ENCODE measurements at places on chromosomes 7 and 10.

- no peak for DNase-seq
- H3K27ac ChIP-seq = no peak overlapping the region
- H3K4me1 ChIP-seq = peaks cover 41% of the 10 kb centered on the region
- H3K4me3 ChIP-seq = no peak overlapping the region
- H3K36me3 ChIP-seq = peaks cover 2% of the 10 kb centered on the region
Measured at GRCh38 chr10:32376097-32376496, 29.1 kb upstream of the EPC1 start.

- H3K27ac ChIP-seq = no peak overlapping the region
- DNase-seq = no peak
- no peaks in the 10 kb centered on the region for H3K4me1 ChIP-seq
- H3K27me3 ChIP-seq = no peaks in the 10 kb centered on the region
Measured at GRCh38 chr7:49583440-49583839, 190.0 kb upstream of the VWC2 start.

DNA sequence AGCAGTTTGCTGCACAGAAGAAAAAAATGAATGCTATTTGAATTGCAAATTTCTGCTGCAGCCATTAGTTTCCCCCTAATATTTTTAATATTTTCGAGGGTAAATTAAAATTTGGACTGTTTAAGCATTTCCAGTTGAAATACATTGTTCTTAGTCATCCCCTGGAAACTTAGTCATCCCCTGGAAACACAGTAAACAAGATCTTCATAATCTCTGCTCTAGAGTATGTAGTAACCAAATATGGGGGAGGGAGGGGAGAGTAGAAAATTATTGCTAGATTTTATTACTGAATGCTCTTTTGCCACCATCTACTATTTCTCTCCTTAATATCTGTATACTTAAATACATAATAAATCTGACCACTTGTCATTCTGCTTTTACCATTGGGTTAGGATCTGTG, 1053.3 kb downstream of the SORCS1 start:
- no peak overlapping the region for H3K4me3 ChIP-seq
- DNase-seq = no peak
- no peaks in the 10 kb centered on the region for H3K27me3 ChIP-seq
- H3K36me3 ChIP-seq = no peaks in the 10 kb centered on the region

GRCh38 chr10:60335708-60336107, 54.0 kb downstream of the ANK3 start:
- no peaks in the 10 kb centered on the region for H3K27me3 ChIP-seq
- no peak overlapping the region for H3K27ac ChIP-seq
- DNase-seq = no peak
- no peaks in the 10 kb centered on the region for H3K4me1 ChIP-seq
- H3K36me3 ChIP-seq = no peaks in the 10 kb centered on the region

- DNase-seq = no peak
- H3K27me3 ChIP-seq = no peaks in the 10 kb centered on the region
- H3K36me3 ChIP-seq = peaks cover 11% of the 10 kb centered on the region
Measured at GRCh38 chr10:73205081-73205480, 37.2 kb downstream of the FAM149B1 start.

DNA sequence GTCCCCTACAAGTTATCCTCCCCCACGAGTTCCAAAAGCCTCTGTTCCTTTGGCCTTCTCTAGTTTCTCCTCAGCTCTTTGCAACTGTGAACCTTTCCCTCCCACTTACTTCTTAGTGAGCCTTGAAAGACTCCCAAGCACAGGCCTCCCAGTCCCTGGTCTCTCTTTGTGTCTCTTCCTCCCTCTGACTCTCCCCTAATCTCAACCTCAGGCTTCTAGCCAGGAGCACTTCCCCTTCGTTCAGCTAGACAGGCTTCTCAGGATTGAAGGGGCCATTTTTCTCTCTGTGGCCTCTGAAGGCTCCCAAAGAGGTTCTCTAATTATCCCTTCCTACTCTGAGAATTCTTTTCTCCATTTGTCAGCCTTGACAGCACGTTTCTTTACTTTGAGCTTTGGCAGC, 50.2 kb upstream of the PHYHIPL start:
- no peaks in the 10 kb centered on the region for H3K36me3 ChIP-seq
- H3K4me3 ChIP-seq = no peak overlapping the region
- no peaks in the 10 kb centered on the region for H3K4me1 ChIP-seq
- H3K27me3 ChIP-seq = no peaks in the 10 kb centered on the region
- no peak overlapping the region for H3K27ac ChIP-seq

DNA sequence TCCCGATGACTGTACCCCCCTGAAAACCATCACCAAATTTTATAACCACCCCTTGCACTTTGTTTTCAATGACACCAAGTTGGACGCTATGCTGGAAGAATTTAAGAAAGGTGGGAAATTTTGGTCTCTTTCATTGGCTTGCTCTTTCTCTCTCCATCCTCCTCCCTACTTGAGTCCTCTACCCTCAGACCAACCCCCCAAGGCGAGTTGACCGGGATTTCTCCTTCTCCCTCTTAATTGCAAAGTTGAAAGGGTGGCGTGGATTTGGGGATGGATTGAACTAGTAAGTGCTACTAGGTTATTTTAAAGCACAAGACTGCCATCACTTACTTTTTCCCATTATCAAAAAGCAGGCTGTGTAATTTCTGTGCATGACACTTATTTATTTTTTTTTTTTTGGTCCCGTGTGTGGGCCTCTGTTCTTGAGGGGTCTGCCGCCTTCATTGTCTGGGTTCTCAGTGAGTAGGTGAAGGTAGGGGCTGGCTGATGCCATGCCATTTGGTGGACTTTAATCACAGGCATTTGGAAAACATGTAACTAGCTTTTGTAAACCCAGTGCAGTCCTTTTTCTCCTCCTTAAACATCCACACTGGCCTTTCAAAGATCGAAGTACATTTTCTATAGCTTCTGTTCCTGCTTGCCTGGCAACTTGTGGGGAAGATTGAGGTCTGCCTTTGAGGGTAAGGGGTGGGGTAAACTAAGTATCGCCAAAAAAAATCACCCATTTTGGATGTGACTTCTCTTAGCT, 2.1 kb downstream of the CNNM2 start:
- H3K4me1 ChIP-seq = peaks cover 57% of the 10 kb centered on the region
- peak overlapping the region; percentile 87 for H3K4me3 ChIP-seq
- H3K27me3 ChIP-seq = peaks cover 6% of the 10 kb centered on the region
- peak overlapping the region; percentile 66 for H3K27ac ChIP-seq
- peaks cover 2% of the 10 kb centered on the region for H3K36me3 ChIP-seq

DNA sequence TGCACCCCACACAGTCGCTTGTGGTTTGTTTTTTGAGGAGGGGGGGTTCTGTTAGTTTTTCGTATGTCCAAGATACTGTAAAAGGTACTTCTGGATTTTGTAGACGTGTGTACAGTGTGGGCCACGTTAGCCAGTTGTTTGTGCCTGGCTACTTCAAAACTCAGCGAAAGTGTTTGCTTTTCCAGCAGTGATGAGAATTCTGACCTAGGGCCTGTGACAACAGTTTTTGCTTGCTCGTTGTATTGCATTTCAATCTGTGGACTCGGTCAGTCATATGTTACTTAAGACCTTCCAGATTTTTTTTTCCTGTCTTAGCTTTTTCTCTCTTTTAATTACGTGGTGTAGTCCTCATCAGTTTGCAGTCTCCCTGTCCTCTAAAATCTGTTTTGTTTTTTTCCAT, 338.9 kb upstream of the GALNT17 start:
- DNase-seq = no peak
- no peak overlapping the region for H3K4me3 ChIP-seq
- H3K27me3 ChIP-seq = no peaks in the 10 kb centered on the region
- no peaks in the 10 kb centered on the region for H3K4me1 ChIP-seq

DNA sequence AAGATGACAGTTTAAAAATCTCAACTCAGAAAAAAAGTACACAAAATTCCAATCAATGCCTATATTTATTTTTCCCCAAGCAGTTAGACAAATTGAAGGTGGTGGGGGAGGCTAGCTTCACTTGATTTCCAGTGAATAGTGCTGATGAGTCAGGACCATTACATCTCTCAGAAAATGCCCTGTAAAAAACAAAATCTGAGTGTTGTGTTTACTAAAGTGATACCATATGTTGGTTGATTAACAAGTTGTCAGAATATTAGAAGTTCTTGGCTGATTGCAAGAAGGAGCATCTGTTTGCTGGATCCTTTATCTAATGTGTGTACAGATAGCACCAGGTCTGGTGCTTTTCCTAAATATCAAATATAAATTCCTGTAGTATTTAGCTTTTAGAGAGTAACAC, 31.3 kb upstream of the KIAA1217 start:
- no peak for DNase-seq
- no peak overlapping the region for H3K4me3 ChIP-seq
- H3K4me1 ChIP-seq = no peaks in the 10 kb centered on the region
- H3K36me3 ChIP-seq = no peaks in the 10 kb centered on the region

GRCh38 chr7:23024454-23024853, 10.5 kb upstream of the HYCC1 start:
- peaks cover 23% of the 10 kb centered on the region for H3K27me3 ChIP-seq
- no peak overlapping the region for H3K4me3 ChIP-seq
- H3K36me3 ChIP-seq = no peaks in the 10 kb centered on the region
- no peak overlapping the region for H3K27ac ChIP-seq
- no peak for DNase-seq

GRCh38 chr10:33509231-33509831, 174.9 kb upstream of the NRP1 start:
- peaks cover 6% of the 10 kb centered on the region for H3K27me3 ChIP-seq
- H3K4me1 ChIP-seq = peaks cover 18% of the 10 kb centered on the region
- H3K36me3 ChIP-seq = no peaks in the 10 kb centered on the region
- H3K27ac ChIP-seq = peak overlapping the region; percentile 39

DNA sequence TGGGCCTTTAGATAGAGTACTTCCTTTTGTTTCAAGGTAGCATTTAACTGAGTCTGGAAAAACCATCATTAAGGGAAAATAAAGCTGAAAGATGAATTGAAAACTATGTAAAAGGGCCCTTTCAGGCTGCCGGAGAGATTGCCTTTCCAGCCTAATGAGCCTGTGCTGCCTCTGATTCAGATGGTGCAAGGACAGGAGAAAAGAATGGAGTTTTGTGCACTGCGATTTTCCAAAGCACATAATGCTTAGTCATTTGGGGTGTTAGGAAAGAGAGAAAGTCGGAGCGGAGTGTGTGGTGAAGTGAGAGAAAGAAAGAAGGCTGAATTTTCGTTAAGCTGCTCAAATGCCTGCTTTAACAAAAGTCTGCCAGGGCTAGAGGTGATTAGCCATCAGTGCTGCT, 259.7 kb downstream of the PAXIP1 start:
- no peaks in the 10 kb centered on the region for H3K27me3 ChIP-seq
- no peak overlapping the region for H3K4me3 ChIP-seq
- DNase-seq = no peak
- H3K27ac ChIP-seq = no peak overlapping the region
- H3K4me1 ChIP-seq = no peaks in the 10 kb centered on the region

DNA sequence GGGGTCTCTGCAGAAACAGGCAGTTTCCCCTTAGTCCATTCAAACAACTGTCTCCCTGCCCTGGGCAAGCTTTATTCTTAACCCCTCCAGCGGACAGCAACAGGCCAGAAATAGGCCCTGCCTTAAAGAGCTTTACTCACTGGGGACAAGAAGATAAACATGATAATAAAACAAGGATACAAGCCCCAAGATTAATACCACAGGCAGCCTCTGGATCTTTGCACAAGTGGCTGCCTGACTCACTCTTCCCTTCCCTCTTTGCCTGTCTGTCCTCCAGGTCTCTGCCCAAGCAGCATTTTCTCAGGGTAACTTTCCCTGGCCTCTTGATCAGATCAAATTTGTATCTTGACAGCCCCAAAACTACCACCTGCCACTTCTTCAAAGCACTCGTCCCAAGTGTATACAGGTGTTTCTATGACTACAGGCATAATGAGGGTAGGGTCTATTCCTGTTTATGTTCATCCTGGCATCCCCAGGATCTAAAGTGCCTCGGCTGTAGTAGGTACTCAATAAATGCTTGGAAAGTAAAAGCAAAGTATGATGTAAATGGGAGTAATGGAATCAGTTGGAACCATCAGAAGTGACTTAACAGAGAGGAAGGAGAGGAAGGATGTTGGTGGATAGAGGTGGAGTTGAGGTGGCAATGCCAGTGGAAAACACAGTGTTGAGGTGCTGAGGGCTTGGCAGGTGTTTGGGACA, 7.0 kb upstream of the CAMK2G start:
- no peak overlapping the region for H3K4me3 ChIP-seq
- DNase-seq = no peak
- no peaks in the 10 kb centered on the region for H3K27me3 ChIP-seq
- no peak overlapping the region for H3K27ac ChIP-seq
- peaks cover 28% of the 10 kb centered on the region for H3K4me1 ChIP-seq

GRCh38 chr10:102776779-102777456, 33.2 kb downstream of the WBP1L start:
- peaks cover 2% of the 10 kb centered on the region for H3K36me3 ChIP-seq
- peaks cover 70% of the 10 kb centered on the region for H3K4me1 ChIP-seq
- peak overlapping the region; percentile 57 for H3K4me3 ChIP-seq

- DNase-seq = no peak
- H3K36me3 ChIP-seq = peaks cover 29% of the 10 kb centered on the region
- H3K27ac ChIP-seq = no peak overlapping the region
Measured at GRCh38 chr7:151490456-151491105, 29.1 kb downstream of the RHEB start.

DNA sequence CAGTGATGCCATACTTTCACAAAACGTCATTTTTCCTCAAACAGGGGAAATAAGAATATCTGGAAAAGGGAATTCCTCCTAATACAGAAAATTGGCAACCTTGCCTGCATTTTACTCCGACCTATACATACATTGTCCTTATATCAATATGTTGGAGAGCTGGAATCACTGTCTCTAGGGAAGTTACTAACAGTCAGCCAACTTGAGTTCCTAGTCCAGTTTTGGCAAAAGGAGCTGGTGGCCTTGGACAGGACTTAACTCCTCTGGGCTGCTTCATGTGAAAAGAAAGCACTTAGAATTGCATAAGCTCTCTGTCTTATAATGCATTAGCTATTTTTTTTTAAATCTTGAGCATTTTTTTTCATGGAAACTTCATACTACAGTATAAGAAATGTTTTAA, 174.2 kb upstream of the HGF start:
- no peaks in the 10 kb centered on the region for H3K36me3 ChIP-seq
- no peaks in the 10 kb centered on the region for H3K4me1 ChIP-seq
- no peaks in the 10 kb centered on the region for H3K27me3 ChIP-seq
- H3K4me3 ChIP-seq = no peak overlapping the region

- peak overlapping the region; percentile 70 for H3K27ac ChIP-seq
- peaks cover 29% of the 10 kb centered on the region for H3K4me1 ChIP-seq
- no peak overlapping the region for H3K4me3 ChIP-seq
- peak; percentile 33 for DNase-seq
- no peaks in the 10 kb centered on the region for H3K27me3 ChIP-seq
Measured at GRCh38 chr10:132684164-132684891, 101.6 kb downstream of the NKX6-2 start.

- peak overlapping the region; percentile 27 for H3K27ac ChIP-seq
- no peak overlapping the region for H3K4me3 ChIP-seq
- H3K36me3 ChIP-seq = no peaks in the 10 kb centered on the region
- no peaks in the 10 kb centered on the region for H3K27me3 ChIP-seq
Measured at GRCh38 chr10:70272925-70273316, 10.9 kb downstream of the NPFFR1 start.

- peak overlapping the region; percentile 54 for H3K4me3 ChIP-seq
- H3K36me3 ChIP-seq = peaks cover 48% of the 10 kb centered on the region
- no peak for DNase-seq
- H3K4me1 ChIP-seq = peaks cover 95% of the 10 kb centered on the region
- H3K27me3 ChIP-seq = no peaks in the 10 kb centered on the region
Measured at GRCh38 chr10:14562218-14563075, 212.2 kb downstream of the FAM107B start.

GRCh38 chr10:126130271-126130710, 233.9 kb downstream of the FANK1 start:
- H3K4me1 ChIP-seq = no peaks in the 10 kb centered on the region
- H3K27ac ChIP-seq = no peak overlapping the region
- no peak for DNase-seq
- no peak overlapping the region for H3K4me3 ChIP-seq
- no peaks in the 10 kb centered on the region for H3K36me3 ChIP-seq

GRCh38 chr10:71694039-71694501, 25.5 kb downstream of the C10orf105 start:
- DNase-seq = no peak
- H3K4me3 ChIP-seq = peak overlapping the region; percentile 4
- H3K27ac ChIP-seq = no peak overlapping the region
